ENCODE measurements at places on chromosomes 5 and 9.

GRCh38 chr9:30244877-30245276 lies 2139.6 kb upstream of the ACO1 start:
- no peak for DNase-seq

DNA sequence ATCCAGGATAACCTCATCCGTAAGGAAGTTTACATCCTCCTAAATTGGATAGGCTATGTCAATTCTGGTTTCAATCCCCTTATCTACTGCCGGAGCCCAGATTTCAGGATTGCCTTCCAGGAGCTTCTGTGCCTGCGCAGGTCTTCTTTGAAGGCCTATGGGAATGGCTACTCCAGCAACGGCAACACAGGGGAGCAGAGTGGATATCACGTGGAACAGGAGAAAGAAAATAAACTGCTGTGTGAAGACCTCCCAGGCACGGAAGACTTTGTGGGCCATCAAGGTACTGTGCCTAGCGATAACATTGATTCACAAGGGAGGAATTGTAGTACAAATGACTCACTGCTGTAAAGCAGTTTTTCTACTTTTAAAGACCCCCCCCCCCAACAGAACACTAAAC lies 1.3 kb downstream of the ADRB2 start:
- DNase-seq = no peak

- DNase-seq = no peak
Measured at GRCh38 chr9:79254900-79255650, 316.7 kb upstream of the TLE4 start.

GRCh38 chr5:60810438-60811085 lies 33.5 kb downstream of the ELOVL7 start:
- DNase-seq = no peak

DNA sequence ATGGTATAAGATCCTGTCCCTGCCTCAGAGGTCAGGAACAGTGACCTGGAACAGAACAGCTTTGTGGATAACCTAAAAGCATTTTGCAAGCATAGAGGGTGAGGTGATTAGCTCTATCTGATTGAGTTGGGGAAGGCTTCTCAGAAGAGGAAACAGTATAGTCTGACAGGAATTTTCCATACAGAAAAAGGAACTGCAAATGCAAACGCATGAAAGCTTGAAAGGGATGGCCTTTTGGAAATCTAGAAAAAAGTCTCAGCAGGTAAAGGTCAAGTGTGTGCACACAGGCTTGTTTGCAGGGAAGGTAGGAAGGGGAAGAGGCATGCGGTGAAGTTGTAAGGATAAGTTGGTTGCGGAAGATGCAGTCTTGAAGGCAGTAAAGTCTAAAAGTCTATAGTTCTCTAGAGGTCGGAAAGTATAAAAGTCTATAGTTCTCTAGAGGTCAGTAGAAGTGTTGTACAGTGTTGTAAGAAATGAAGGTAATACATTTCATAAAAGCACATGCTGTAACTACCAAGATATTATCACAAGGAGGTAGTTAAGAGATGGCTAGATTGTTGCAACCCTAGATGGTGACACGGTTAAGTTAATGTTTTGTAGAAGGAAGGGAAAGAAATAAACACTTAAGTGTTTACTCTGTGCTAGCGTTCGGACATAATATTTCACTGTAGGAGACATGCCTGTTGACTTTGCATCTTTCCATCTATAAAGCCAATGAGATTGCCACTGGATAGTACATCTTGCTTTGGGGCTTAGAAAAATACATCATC lies 16.7 kb upstream of the HSPB3 start:
- no peak for DNase-seq

GRCh38 chr9:22722492-22722891 lies 275.9 kb downstream of the DMRTA1 start:
- no peak for DNase-seq

- DNase-seq = no peak
Measured at GRCh38 chr9:8436786-8437185, 637.2 kb upstream of the DMAC1 start.

Measured in foreskin melanocyte (primary cell).